ENCODE measurements at places on chromosomes 12 and 14.
A peak's percentile ranks its signal among the peaks of the same experiment; 100 is the strongest.

DNA sequence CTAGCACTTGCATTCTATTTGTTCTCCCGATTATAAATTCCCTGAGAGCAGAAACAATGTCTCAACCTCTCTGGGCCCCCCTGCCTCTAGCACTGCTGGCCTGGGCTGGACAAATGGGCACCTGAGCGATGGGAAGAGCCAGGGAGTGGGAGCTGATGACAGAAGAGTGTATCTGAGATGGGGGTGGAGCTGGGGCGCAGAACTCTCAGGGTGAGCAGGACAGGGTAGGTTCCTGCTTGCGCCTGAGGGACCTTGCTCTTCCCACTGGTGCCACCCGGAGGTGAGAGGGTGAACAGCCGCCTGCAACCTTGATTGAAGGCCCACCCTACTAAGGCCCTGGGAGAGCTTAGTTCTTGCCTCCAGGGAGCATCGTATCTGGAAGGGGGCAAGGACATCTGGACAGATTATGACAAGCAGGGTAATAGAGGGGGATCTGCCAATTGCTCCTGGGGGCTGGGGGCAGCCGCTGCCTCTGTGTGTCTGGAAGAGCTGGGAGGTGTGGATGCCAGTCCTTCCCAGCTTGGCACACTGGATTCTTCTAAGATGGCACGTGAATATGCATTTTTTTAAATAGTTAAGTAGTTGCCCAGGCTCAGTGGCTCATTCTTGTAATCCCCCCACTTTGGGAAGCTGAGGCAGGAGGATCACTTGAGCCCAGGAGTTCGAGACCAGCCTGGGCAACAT, 43.0 kb upstream of the TSPAN9 start:
- peak; percentile 70 for DNase-seq

- DNase-seq = peak; percentile 12
Observed at GRCh38 chr12:74903522-74903921, 306.1 kb downstream of the KCNC2 start.

GRCh38 chr12:60805364-60805763, 1209.5 kb downstream of the SLC16A7 start:
- DNase-seq = no peak

DNA sequence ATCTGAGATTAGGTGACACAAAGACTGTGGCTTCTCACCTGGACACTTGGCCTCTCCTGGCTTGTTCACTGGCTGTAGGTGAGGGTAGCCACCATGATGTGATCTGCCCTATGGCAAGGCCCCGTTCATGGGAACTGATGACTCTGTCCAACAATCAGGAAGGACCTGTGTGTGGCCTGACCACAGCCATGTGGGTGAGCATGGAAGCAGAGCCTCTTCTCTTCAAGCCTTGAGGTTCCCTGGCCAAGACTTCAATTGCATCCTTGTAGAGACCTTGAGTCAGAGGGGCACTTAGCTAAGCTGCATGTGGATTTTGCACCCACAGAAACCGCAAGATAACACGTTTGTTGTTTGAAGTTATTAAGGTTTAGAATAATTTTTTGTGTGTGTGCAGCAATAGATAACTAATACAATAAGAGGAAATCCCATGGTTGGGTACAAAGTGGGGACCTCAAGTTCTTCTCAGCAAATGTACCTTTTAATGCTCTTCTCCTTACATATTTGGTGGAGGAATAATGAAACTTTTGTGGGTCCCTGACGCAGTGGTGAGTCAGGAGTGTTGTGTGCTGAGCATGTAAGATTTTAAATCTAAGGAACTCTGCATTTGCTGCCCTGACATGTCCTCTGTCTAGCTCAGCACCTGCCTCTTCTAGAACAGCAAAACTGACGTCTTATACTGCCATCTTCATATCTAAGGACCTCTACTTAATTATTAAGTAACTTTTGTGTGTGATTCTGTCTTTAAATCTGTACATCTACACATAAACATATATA, 27.5 kb upstream of the PLEKHG7 start:
- peak; percentile 66 for DNase-seq

DNA sequence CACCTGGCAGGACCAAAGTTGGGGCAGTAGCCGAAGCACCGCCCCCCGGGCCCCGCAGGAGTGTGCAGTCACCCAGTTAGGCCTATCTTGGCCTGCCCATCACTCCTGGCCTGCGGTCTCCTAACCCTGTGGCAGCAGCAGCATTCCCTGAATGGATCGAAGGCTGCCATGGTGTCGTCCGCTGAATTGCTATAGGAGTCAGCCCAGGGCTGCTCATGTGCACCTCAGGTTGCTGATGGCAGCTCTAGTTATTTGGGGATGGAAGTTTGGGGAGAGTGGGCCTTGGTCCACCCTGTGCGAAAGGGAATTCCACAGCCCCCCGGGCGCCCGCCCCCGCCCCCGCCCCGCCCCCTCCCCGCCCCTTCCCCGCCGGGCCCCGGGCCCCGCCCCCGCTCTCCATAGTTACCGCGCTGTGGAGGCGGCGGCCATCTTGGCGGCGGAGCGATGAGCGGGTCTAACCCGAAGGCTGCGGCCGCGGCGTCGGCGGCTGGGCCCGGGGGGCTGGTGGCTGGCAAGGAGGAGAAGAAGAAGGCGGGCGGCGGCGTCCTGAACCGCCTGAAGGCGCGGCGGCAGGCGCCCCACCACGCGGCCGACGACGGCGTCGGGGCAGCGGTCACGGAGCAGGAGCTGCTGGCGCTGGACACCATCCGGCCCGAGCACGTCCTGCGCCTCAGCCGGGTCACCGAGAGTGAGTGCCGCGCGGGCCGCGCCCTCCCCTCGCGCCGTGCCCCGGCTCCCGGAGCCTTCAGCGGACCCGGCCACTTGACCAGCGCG, at the start of gene UNC119B:
TSS of gene UNC119B (plus strand) at position 428 of the 774 bp plus-strand sequence. CDS start at position 445, 17 bp downstream.
- DNase-seq = peak; percentile 74

GRCh38 chr14:79511146-79511545, 700.2 kb downstream of the DIO2 start:
- no peak for DNase-seq

DNA sequence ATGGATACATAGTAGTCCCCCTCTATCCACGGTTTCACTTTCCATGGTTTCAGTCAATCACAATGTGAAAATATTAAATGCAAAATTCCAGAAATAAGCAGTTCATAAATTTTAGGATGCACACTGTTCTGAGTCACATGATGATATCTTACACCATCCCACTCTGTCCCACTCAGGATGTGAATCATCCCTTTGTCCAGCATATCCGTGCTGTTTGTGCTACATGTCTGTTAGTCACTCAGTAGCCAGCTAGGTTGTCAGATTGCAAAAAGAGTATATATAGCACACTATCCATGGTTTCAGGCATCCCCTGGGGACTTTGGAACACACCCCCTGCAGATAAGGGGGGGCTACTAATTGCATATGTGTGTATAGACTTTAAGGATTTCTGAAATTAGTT, 8.1 kb upstream of the NAA30 start:
- peak; percentile 73 for DNase-seq

- no peak for DNase-seq
Observed at GRCh38 chr12:39779768-39780340, 160.3 kb upstream of the ABCD2 start.

- no peak for DNase-seq
Observed at GRCh38 chr14:79703209-79703608, 508.1 kb downstream of the DIO2 start.

- DNase-seq = no peak
Observed at GRCh38 chr12:28793581-28794151, 355.4 kb upstream of the FAR2 start.

DNA sequence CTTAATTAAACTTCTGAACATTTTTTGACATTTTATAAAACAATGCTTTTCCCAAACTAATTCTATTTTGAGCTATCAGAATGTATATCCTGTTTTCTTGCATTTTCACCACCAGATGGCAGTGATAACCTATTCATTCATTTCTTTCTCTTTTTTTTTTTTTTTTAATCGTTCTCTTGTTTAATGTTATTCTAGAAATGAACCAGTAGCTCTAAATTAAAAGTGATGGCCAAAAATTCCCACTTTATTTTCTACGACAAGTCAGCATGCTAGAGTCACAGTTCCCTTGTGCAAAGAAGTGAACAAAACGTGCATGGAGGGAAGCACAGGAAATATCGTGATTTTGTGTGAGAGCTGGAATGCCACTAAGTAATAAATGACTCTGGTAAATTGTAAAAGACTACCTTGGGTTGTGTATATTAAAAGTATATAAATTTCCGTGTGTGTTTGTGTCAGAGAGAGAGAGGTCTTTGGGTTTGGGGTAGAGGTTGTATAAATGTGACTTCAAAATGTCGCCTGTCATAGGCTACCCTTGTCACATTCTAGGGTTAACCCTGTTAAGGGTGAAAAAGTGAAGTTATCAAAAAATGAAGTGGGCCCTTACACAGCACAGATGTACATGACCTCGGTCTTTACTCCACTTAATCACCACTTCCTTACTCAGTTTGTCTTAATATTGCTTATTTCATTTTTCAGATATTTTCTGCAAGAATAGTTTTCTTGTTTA, 40.4 kb upstream of the LDHB start:
- DNase-seq = peak; percentile 16

GRCh38 chr14:103593577-103593976, 30.8 kb downstream of the COA8 start:
- no peak for DNase-seq

GRCh38 chr12:48688836-48689235, 6.8 kb upstream of the KANSL2 start:
- DNase-seq = no peak

DNA sequence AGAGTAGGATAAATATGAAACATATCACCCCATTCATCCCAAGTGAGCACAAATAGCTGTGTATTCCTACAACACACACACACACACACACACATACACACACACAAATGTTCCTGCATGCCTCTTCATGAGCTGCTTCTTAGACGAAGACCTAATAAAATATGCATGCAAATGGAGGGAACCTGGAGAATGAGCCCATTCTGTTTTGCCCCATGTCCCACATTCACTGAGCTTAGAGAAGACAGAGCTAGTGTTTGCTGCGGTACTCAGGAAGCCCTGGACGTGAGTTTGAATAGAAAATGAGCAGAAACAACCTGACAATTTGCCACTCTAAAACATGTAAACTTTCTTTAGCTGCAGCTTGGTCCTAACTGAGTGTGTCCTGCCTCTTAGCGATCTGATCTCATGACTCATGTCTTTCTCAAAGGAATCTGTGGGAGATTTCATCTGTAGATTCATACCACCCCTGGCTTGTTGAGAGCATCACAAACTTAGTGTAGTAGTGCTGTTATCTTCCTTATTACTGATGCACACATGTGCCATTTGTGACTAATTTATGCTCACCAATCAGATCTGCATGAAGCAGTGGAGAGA, 86.8 kb downstream of the ITPR2 start:
- DNase-seq = peak; percentile 73

DNA sequence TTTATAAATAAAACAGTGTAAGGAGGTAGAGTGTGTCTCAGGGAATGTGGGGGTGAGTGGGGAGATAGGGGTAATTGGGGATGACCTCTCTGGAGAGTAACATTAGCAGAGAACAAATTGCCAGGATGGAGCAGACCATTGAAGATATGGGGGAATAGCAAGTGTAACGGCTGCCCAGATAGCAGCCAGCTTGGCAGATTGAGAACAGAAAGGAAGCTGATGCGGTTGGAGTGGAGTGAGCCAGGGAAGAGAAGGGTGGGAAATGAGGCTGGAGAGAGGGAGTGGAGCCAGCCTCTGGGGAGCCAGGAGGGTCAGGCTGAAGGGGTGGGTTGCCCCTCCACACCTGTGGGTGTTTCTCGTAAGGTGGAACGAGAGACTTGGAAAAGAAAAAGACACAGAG, 5.6 kb upstream of the ADCK1 start:
- DNase-seq = no peak

- no peak for DNase-seq
Observed at GRCh38 chr14:72869407-72870329, 24.2 kb downstream of the DPF3 start.

All from Daoy (cell line).